ENCODE measurements at places on chromosomes 11 and 22. TPM values are rescaled to one million over a fixed set of nuclear protein-coding genes. Genes with fewer than 3 reads are reported as not detected.

GRCh38 chr11:71191201-71191600 lies 61.2 kb downstream of the SHANK2 start:
- no peak for DNase-seq

DNA sequence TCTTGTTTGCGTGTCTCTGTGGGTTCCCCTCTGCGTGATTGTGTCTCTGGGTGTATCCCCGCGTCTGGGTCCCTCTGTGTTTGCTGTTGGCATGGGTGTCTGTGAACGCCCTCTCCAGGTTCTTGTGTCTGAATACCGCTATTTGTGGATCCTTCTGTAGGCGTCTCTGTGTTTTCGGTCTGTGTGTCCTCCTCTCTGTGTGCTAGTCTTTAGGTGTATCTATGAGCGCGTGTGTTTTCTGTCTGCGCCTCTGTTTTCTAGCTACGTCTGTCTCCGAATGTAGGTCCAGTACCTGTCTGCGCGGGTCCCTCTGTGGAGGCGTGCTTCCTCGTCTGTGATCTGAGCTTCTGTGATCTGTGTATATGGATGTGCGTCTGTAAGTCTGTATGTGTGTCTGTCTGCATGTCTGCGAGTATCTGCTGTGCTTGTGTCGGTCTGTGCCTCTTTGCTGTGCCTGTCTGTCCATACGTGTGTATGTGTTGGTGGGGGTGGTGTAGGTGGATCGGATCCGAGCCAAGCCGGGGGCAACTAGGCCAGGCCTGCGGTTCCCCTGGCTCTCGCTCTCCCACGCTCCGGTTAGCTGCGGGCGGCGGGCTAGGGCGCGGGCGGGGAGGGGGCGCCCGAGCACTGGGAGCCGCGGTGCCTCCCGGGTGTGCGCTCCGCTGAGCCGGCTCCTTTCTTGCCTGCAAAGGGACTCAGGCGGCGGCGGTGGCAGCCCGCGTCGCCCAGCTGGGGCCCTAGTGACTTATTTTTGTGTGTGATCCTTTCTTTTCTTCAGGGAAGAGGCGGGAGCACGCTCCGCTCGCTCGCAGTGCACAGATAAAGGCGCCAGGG lies 105.3 kb upstream of the E2F8 start:
- DNase-seq = peak; percentile 66

DNA sequence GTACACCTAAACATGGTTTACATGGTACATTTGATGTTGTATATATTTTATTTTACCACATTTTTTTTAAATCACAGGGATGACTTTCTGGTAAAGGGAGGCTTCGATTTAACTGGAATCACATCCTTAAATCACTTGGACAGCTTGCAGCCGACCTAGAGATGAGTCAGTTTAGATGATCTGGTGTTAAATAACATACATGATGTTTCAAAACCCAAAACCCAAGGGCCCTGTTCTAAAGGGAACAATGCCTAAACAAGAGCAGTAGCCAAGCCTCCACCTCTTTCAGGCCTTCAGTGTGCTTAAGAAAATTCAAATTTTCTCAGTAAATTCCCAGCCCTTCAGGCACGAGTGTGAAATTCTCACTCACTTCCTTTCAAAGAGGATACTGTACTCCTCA lies 108.8 kb downstream of the WT1 start:
- DNase-seq = no peak

DNA sequence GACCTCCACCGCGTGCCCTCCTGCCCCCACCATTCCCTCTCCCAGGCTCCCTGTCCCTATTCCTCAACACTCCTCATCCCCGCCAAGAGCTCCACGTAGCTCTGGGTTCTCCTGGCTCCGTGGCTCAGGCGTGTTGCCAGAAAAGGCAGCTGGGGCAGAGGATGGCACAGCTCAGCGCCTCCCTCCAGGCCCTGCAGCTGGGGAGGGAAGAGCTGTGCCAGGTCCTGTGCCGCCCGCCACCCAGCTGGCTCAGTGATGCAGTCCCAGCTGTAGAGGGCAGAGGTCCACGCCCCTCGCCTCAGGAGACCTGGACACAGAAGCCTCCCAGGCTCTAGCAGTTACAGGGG lies 4.2 kb downstream of the ARHGAP1 start:
- peak; percentile 86 for DNase-seq

The ACTN3 gene
- total RNA-seq = not detected

The OR8D1 gene
- total RNA-seq = not detected
